ENCODE measurements at places on chromosomes 5 and 9.

- no peak for DNase-seq
These were observed 2.1 kb downstream of the CCNO start for GRCh38 chr5:55231029-55231918.

- DNase-seq: peak; percentile 95
These were observed at the start of gene IL11RA for GRCh38 chr9:34651876-34652601. Gene IL11RA (plus strand): TSS chr9:34652185. CDS start chr9:34655218, 3,033 bp downstream.

- no peak for DNase-seq
These were observed 11.3 kb downstream of the C5orf15 start for GRCh38 chr5:133957080-133957479.

DNA sequence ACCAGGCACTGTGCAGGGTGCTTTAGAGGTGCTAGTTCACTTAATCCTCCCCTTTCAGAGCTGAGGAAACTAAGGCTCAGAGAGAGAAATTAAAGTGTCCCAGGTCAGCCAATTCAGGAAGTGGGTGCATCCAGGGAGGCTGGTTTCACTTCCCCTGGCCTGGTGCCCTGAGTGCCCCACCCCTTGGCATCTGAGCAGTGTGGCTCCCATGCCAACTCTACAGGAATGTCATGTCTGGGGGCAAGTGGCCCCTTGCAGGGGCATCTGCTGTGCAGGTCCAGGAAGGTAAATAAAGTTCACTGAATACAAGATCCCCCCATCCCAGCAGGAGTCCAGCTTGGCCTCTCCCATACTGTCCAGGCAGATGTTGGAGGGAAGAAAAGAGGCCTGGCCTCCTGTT is 4.4 kb upstream of the N4BP3 start:
- DNase-seq: no peak

GRCh38 chr9:135608999-135609317 is 30.4 kb downstream of the GLT6D1 start:
- DNase-seq: no peak

DNA sequence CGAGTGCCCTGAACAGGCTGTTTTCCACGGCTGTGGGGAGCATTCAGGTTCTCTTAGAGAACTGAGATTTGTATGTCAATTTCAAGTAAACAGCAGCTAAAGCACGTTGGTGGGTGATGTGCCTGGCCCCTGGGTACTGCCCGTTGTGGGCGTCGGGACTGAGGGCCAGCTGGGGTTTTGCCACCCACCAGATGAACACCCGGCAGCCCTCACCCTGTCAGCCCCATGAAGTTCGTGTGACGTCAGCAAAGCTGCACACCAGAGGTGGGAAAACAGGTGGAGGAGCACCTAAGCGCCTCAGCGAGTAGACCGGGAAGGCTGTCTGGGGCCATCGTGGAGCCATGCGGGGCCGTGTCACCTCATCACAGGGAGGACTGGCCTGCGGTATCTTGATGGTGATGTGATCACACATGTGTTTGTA is 9.2 kb downstream of the CEP72 start:
- no peak for DNase-seq

DNA sequence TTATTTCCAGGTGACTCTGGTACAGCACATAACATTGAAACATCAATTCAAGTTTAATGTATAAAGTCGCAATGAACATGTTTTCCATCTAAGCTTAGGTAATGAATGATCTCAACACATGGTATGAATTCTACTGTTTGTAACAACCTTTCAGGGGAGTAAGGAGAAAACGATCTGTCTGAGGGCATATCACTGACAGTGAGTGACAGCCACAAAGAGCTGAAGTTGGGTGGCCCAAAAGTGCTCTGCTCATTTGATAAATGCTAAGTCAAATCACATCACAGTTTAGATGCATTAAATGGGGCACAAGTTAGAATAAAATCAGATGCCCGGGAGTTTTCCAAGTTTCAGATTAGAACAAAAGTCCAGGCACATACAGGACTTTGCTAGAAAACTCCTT is 1.2 kb downstream of the FANCC start:
- no peak for DNase-seq

Measured in AG20443 (cell line).